ENCODE measurements at places on chromosomes 4 and X.

- DNase-seq: no peak
Measured at GRCh38 chr4:53931461-53931961, 132.9 kb downstream of the CHIC2 start.

GRCh38 chrX:30885136-30885535, 3.9 kb downstream of the TAB3 start:
- no peak for DNase-seq

DNA sequence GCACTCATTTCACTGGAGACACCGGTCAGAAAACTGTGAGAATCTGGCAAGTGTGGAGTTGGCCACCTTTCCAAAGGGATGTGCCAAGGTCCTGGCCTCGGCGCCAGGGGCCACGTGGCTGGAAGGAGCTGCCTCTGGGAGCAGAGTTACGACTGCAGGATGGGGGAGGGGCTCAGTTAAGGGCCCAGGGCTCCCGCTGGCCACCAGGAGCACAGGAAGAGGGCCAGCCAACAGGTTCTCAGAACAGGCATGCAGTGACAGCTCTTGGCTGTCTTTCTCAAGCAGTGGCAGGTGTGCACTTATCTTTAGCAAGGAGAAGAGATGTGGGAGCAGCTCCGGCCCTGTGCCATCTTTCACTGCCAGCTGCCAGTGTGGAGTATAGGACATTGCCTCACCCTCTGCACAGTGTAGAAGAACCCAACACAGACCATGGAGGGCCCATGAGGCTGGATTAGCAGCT, 115.9 kb upstream of the RBPJ start:
- no peak for DNase-seq

DNA sequence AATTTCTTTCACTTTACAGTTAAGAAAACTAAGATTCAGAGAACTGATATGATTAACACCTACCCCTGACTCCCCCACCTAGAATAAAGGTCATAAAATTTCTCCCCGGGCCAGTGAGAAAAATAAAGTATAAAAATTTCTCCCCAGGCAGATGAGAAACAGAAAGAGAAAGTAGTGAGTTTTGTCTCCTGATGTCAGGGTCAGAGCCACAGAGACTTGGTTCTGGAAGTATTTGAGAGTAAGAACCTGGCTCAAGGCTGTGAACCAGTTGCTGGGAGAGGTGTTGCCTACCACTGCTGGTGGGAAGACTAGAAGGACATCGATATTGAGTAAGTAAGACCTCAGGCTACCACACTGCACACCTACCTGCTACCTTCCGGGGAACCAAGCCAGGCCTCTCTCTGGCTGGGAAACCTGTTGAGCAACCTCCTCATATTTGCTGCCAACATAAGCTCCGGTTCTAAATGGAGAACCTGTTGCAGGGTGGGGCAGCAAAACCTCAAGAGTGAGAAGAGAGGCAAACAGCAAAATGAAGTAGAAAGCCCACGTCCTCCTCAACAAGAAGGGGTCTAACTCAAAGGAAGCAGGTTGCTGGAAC, 104.2 kb upstream of the PUDP start:
- DNase-seq: no peak

GRCh38 chrX:68872171-68872570, 43.4 kb downstream of the EFNB1 start:
- DNase-seq: no peak

DNA sequence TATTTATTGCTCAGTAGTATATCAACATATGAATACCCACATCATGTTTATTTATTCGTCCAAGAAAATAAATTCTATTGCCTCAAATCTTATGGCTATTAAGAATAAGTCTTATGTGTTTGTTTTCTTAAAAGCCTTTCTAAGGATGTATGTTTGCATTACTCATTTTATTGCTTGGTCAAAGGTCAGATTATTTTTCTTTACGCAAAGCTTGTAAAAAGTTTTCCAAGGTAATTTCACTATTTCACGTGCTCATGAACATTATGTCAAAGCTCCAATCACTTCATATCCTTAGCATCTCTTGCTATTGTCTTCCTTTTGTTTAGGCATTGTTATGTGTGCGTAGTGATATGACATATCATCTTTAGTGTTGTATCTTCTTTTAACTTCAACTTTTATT, 258.5 kb upstream of the FSTL5 start:
- no peak for DNase-seq

DNA sequence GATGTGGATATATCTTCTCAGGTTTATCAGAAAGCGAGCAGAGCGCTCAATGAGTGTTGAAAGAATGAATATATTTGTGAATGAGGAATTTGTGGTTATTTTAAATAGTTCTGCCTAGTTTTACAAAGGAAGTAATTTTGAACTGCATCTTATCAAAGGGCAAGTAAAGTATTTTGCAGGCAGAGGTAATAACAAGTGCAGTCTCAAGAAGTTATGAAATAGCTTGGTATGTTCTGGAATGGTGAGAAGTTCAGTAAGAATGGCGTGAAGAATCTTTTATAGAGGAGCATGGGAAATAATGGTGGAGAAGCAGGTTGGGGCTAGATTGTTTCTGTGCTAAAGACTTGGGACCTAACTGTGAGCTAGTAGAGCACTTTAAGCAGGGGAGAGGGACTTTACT, 10.9 kb downstream of the TMA16 start:
- DNase-seq: no peak

GRCh38 chrX:3514996-3515395, 168.5 kb upstream of the MXRA5 start:
- DNase-seq: no peak

DNA sequence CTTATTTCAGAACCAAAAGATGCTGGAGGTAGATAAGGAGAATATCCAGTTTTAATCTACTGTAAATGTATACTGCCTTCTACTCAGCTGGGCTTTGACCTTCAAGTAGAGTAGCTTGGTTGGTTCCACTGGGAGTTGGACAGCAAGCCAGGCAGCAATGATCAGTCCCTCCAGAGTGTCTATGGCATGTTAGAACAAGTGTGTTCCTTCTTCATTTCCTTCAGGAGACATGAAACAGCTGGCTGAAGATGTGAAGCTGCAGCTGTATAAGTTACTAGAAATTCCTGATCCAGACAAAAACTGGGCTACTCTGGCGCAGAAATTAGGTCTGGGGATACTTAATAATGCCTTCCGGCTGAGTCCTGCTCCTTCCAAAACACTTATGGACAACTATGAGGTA, 111.1 kb downstream of the NFKB1 start:
- DNase-seq: no peak

GRCh38 chr4:138111462-138112000, 130.6 kb downstream of the SLC7A11 start:
- no peak for DNase-seq

Data from AG08396 (cell line).